ENCODE measurements at places on chromosomes 16 and 17.

DNA sequence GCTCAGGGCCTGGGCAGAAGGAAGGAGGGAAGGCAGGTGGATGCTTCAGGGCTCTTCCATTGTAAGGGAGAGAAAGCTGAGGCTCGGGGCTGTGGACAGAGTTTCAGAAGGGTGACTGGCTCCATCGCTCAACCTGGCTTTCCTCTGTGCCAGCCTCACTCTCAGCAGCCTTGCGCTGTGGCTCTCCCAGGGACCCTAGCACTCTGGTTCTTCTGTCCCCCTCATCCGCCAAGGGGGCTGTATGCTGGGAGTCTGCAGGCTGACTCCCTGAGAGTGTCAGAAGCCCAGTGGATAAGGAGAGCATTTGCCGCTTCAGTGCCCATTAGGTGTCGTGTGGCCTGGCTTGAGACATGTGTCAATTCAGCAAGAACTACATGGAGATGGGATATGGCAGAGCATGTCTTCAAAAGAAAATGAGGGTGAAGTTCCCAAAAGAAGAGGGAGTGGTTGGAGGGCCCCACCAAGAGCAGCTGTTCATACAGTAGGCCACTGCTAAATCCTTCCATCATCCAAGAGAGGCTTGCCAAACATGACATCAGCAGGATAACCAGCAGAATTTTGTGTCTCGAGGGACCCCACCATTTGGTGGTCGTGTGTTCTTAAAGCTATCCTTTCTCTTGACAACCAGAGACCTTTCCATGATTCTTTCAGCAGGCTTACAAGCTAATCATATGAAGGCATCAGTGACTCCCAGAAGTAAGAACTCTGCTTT, 148.2 kb downstream of the IRX5 start:
- DNase-seq, result no peak

GRCh38 chr17:60060474-60060873, 18.2 kb downstream of the HEATR6 start:
- no peak for DNase-seq

GRCh38 chr17:64015447-64015846, 5.0 kb downstream of the ICAM2 start:
- no peak for DNase-seq

DNA sequence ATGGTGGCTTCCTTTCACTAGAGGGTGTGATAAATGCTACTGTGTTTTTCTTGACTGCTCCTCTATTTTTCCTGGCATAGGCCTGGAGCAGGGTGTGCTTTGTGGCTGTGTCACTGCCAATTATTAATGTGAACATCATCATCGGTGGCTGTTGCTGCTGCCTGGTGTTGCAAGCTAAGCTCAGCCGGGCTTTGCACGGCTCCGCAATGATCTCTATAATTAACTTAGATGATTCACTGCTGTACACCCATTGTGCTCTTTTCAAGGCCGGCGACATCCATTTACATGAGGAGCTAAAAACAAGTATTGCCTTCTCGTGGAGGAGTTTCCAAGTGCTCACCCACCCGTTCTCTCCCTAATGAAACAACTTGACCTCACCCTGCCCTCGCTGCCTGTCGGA, 160.1 kb upstream of the IRX3 start:
- DNase-seq, result peak; percentile 83

GRCh38 chr17:34519282-34519681, 60.1 kb upstream of the TMEM132E start:
- no peak for DNase-seq

GRCh38 chr17:19569785-19570543, 36.3 kb downstream of the SLC47A1 start:
- no peak for DNase-seq

- DNase-seq, result peak; percentile 77
Measured at GRCh38 chr17:53722407-53722806, 100.3 kb upstream of the KIF2B start.

DNA sequence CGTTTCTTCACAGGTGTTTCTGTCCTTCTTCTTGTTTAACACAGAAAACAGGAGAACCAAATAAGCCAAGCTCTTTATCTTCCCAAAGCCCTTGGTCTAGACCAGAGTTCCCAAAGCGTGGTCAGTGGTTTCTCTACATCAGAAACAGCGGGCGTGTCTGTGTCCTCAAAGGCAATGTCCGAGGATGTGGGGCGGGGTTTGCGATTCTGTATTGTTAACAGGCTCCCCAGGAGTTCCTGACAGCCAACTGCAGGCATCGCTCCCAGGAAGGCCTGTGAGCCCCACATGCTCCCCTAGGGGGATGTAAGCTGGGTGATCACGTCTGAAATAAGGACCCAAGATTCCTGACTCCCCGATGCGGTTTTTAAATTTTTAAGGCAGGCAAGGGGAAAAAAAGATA, 28.4 kb upstream of the SLC25A19 start:
- DNase-seq, result no peak

DNA sequence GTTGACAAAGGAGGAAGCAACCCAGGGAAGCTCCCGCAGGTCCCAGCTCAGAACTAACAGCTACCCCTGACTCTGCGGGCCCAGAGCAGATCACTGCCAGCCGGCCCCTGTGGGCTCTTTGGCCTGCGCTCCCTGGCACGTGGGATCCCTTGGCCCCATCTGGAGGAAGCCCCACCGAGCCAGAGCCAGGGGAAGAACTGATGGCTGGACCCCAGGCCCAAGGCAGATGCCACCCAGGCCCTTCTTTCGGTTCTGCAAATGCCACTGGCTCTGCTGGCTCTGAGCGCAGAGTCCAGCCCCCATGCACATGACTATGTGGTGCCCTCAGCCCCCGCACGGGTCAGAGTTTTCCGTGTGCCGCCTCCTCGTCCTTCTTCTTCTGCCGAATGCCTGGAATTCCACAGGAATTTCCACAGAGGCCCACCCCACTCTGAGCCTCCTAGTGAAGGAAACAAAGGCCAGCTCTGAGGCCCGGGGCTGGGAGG, 35.8 kb upstream of the SNN start:
- DNase-seq, result peak; percentile 56

GRCh38 chr17:77527836-77528505, 387.2 kb downstream of the SEC14L1 start:
- DNase-seq, result no peak

DNA sequence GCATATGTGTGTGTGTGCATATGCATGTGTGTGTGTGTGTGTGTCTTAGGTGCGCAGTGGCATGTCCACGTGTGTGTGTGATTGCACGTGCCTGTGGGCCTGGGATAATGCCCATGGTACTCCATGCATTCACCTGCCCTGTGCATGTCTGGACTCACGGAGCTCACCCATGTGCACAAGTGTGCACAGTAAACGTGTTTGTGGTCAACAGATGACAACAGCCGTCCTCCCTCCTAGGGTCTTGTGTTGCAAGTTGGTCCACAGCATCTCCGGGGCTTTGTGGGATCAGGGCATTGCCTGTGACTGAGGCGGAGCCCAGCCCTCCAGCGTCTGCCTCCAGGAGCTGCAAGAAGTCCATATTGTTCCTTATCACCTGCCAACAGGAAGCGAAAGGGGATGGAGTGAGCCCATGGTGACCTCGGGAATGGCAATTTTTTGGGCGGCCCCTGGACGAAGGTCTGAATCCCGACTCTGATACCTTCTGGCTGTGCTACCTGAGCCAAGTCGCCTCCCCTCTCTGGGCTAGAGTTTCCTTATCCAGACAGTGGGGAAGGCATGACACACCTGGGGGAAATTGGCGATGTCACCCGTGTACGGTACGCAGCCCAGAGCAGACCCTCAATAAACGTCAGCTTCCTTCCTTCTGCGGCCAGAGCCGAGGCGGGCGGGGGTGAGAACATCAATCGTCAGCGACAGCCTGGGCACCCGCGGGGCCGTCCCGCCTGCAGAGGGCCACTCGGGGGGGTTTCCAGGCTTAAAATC, 47.6 kb downstream of the IL21R start:
- no peak for DNase-seq

- DNase-seq, result no peak
Measured at GRCh38 chr17:47705536-47706530, 11.9 kb downstream of the TBKBP1 start.

DNA sequence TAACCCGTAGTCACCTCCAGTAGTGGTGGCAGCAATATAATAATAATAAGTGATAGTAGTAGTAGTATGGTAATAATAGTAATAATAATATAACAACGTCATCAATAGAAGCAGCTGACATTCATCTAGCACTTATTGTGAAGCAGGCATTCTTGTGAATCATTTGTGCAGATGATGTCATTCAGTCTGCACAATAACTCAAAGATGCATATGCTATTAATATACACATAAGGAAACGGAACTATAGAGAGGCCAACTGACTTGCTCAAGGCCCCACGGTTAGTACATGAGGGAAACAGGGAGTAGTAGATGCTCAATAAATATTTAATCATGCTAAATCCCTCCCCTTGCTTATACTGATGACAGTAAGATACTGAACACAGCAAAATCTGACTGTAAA, 35.4 kb upstream of the GAN start:
- DNase-seq, result no peak

GRCh38 chr16:14378131-14378551, 251.9 kb downstream of the PARN start:
- no peak for DNase-seq

DNA sequence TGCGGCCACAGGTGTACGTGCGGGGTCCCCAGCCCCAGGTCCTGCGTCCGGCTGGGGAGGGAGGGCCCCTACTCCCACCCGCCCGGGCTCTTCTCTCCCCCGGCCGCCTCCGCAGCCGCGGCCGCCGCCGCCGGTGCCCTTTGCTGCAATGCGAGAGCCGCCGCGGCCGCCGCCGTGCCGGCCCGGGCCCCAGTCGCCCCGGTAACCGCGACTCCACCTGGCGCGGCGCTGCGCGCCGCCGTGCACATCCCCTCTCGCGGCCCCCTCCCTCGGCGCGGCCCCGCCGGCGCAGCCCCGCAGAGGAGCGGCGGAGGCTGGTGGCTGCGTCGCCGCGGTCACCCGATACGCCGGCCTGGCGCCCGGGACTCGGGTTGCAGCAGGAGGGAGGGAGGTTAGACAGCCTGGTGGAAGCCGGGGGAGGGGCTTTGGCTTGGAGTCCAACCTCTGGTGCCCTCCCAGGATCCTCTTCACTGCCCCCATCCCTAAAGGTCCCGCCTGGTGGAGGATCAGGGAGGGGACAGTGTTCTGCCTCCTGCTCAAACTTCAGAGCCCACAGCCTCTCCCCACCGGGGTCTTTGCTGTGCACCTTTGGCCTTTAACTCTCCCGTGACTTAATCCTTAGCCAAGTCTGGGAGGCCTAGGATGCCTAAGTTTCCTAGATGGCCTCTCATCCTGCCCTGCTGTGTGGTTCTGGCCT, 32.9 kb downstream of the SRCIN1 start:
- DNase-seq, result no peak

DNA sequence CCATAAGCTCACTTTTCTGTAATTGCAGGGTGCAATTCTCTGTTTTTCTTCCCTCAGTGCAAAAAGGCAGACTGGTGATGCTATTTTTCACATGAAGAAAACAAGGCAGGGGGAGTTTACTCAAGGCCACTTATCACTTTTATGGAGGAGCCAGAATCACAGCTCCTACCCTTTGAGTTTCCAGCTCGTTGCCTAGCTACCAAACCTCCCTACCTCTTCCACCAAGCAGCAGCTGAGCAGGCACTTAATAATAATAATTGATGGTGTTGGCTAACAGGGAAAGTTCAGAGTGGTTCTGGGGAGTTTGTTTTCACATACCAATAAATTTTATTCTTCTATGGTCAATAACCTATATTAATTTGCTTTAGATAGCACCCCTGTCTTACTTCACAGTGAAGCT, 31.9 kb upstream of the MPHOSPH6 start:
- no peak for DNase-seq

GRCh38 chr16:31187808-31188189, 7.9 kb downstream of the FUS start:
- DNase-seq, result no peak

Measured in AG09309 (cell line).